T-helper 2 cell treated with Interferon-gamma antibody and Interleukin-4, amounts not matched to agents 5 μg/mL and 100 μg/mL, for 36 hours (primary cell): ENCODE measurements at places on chromosomes 11 and 22.

DNA sequence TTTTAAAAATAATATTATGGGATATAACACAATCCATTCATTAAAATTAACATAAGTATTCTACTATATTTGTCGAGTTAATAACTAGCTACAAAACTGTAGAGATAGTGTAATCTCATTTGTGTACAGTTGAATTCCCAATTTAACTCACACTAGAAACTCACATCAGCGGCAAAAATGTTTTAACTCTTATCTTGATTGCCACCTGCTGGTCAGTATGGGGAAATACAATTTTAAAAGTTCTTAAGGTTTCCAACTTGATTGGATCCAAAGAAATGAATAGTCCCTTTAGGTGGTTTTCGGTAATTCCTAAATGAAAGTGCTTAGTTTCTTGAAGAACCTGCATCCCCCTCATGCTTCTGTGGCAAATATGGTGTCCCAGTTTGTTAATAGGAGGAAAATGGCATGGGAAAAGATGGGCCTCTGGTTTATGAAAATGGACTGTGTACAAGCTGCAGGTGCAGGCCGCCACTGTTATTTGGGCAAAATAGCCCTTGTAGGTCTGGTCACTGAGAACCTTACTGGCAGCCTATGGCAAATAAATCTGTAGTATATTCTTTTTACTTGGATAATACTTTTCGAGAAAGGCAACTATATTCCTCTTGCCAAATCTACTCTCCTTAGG is 33.7 kb upstream of the SLC17A6 start:
- DNase-seq: no peak

- no peak for DNase-seq
Measured at GRCh38 chr22:27385261-27385998, 416.1 kb downstream of the MN1 start.

DNA sequence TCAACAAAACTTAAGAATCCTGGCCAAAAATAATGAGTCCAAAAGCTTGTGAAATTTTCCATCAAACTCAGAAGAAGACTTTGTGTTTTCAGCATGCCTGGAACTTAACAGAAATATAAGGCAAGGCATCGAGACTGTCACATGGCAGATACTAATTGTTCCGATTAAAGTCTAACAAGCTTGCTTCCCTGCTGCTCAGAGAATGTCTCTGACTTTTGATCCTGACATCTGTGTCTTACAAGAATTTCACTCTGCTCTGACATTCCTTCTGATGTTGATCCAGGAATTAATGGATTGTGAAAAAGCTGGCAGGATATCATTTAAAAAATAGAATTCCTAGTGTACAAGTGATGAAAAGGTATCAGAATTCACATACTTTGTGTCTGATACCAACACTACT is 170.2 kb downstream of the DCDC1 start:
- no peak for DNase-seq

- DNase-seq: no peak
Measured at GRCh38 chr11:132728026-132728425, 804.3 kb downstream of the OPCML start.

DNA sequence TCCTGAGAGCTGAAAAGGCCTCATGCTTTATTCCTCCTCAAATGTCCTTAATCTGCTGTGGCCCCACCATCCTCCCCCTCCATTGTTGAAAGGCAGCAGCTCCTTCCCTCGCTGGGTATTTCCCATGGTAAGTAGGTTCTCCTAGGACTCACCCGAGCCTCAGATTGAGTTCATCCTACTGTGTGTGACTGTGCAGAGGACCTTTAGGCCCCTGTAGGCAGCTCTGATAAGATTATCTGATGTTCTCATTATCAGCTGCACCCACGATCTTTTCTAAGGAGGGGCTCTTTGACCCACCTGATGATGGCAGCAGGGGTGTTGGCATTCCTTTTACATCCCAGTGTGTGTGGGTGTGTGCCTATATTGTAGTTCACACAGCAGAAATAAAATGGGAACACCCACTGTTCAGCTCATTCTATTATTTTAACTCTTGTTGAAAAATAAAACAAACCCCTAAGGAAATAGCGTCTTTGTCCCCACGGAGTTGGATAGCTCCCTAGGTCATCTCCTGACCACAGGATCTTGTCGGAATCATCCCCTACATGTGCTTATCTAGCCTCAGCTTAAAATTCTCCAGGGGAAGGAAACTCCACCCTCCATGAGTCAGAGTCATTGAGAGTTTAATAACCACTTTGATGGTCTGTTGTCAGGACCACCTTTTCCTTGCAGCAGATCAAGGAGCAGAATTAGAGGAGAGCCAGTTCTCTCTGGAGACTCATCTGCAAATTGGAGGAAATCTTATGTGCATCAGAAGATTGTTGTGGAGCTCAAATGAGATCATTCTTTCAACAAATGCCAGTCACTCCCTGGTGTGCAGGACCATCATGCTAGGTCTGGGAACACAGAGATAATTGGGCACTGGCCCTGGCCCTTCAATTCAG is 19.3 kb downstream of the ENDOD1 start:
- no peak for DNase-seq

GRCh38 chr11:7422544-7423331 is 62.6 kb upstream of the OLFML1 start:
- DNase-seq: no peak

DNA sequence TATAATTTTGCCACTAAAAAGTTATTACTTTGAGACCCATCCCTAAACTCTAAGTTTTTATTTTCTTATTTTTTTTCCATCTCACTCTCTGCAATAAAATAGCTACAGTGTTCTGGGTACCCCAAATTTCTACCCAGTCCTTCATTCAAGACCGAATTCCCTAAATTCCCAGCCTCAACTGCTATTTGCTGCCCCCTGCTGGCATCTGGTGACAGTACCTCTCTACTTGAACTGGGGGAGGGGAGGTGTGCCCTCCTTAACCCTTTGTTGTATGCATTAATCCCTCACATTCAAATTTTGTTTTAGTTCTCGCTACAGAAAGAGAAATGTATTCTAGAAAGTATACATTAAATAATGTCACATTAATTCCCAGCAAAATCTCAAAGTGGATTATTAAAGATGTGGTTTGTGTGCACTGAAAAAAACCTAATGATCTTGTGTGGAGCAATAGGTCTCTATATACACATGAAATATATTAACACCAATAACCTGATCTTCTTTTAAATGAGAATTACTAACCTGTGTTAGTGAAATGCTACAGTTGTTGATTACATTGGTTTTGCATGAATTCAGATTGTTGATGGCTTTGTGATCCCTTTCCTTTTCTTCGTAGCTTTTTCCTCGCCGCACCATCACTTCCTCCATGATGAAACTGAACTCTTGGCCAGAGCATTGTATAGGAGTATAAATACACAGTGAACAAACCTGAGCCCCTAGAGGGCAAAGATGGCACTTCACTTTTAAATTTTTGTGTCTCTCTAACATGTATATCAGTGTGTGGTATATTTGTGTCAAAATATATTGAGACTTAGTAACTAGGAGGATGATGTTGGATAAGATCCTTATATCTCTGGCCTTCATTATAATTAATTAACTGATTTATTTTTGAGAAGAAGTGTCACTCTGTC is 590.0 kb downstream of the METTL15 start:
- DNase-seq: no peak

- DNase-seq: peak; percentile 23
Measured at GRCh38 chr11:96293598-96294021, 49.4 kb downstream of the MAML2 start.

GRCh38 chr11:72789493-72790131 is 4.2 kb downstream of the STARD10 start:
- DNase-seq: no peak

- DNase-seq: peak; percentile 6
Measured at GRCh38 chr11:47003180-47003877, 66.8 kb downstream of the CSTPP1 start.

DNA sequence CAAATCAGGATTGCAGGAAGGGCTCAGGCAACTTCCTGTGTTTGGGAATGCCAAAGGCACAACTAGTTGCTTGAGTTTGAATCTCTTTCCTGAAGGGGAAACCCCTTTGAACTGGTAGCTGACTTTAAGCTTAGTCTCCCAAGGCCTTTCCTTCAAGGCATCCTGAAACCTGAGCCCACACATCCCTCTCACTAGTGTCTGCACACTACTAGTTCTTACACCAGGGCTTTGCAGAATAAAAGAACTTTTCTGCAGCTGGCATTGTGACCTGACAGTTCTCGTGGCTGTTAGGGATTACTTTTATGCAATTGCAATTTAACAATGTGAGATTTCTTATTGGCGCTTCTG is 95.4 kb downstream of the EXT2 start:
- DNase-seq: no peak

- DNase-seq: no peak
Measured at GRCh38 chr22:49142296-49142695, 685.4 kb downstream of the BRD1 start.

- DNase-seq: no peak
Measured at GRCh38 chr11:94477624-94478023, 16.0 kb downstream of the MRE11 start.

DNA sequence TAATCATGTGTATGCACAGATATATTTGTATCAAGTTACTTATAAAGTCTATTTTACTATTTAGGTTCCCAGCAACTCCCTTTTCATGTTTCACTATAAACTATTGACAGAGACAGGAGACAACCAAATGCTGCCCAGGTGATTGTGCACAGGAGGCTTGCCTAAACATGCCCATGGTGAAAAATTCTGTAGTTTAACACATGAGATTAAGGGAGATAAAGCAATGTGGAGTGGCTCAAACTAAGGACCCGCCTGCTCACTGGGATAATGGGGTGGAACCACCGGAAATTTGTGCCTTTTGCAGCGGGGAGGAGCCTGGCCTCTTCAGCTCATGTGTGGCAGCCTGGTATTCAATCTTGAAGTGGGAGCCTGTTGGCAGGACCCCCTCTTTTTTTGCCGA is 459.5 kb upstream of the CNTN5 start:
- DNase-seq: no peak

DNA sequence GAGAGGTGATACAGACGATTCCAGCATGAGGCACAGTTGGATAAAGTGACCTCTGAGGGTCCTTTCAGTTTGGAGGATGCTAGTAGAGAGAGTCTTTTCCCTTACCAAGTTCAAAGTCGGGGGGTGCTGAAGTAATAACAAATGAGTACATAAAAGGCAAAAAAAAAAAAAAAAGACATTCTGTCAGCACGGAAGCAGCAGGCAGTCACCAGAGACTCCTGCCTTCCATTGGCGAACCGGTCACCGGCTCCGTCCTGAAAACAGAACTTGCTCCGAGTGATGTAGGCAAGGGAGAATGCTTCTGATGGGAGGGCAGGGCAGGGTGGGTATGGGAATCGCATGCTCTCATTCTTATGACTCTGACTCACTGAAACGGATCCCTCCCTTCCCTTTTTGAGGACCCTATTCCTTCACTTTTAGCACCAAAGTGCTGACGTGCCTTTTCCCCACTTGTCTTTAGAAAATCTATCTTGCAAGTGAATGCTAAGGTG is 65.9 kb downstream of the PRR5L start:
- DNase-seq: no peak

DNA sequence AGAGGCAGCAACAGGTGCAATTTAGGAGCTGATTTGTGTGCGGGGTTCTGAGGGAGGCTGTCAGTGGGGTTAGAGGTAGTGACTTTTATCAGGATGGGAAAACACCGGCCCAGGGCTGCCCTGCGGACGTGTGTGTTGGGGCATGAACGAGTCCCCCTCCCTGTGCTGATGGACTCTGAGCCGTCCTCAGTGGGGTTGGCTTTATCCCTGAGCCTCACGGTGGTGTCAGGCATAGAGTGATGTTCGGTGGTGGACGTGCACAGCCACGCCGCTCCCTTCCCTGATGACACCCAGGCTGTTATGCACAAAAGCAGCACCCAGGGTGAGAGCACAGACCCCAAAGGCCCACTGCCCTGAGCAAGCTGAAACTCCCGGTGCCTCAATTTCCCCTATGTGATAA is 809.1 kb downstream of the BRD1 start:
- DNase-seq: no peak

- no peak for DNase-seq
Measured at GRCh38 chr11:69361048-69361447, 67.1 kb downstream of the MYEOV start.

- no peak for DNase-seq
Measured at GRCh38 chr11:116658876-116659535, 113.8 kb downstream of the BUD13 start.

GRCh38 chr11:73226297-73227006 is 8.4 kb downstream of the P2RY2 start:
- DNase-seq: no peak

GRCh38 chr11:116544721-116545120 is 228.1 kb downstream of the BUD13 start:
- DNase-seq: no peak

DNA sequence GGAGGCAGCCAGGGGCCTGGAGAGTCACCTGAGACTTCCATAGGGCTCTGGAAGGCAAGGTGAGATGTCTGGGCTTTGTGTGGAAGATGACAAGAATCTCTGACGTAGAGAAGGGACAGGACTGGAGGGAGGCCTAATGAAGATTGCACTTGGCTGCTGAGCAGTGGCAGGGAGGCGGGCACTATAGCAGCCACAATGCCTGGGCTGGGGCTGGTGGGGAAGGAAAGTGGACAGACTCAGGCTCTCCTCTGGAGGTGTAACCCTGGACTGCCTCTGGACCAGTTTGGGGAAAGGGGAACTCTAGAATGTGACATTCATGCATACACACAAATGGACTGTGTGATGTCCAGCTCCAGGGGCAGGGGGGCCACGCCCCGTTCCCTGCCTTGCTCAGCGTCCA is 34.3 kb upstream of the CYP2D6 start:
- DNase-seq: no peak

DNA sequence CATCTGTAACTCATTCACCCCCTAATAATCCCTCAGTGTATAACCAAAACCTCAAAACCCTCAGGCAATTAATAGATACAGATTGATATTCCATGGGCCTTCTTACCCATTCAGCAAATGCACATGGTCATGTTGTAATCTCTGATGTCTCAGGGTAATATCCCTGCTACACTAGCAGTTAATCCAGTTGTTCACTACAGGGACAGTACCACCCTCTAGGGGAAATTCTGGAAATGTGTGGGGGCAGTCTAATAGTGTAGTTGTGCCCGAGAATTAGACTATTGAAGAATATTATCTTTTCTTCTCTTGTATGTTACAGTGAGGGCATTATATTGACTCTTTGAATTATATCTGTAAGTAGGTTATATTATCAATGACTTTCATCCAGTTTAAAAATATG is 175.4 kb downstream of the CWF19L2 start:
- DNase-seq: no peak

DNA sequence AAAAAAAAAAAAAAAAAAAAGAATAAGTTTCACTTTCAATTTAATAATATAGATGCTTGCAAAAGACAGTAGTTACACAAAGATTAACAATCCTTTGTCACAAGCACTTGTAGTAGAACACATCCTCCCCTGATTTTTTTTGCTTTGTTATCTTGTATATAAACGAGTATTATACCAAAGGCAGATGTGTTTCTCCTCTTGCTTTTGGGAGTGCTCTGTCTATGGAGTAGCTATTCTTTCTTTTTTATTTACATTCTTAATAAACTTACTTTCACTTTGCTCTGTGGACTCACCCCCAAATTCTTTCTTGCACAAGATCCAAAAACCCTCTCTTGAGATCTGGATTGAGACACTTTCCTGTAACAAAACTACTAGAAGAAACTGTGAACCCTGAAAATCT is 3.4 kb upstream of the MRPL16 start:
- DNase-seq: no peak

- no peak for DNase-seq
Measured at GRCh38 chr11:36214480-36214879, 74.7 kb downstream of the COMMD9 start.

GRCh38 chr22:30609260-30610185 is 2.5 kb downstream of the TCN2 start:
- DNase-seq: peak; percentile 61

- DNase-seq: no peak
Measured at GRCh38 chr11:129287920-129288319, 87.7 kb upstream of the BARX2 start.

GRCh38 chr11:108793611-108794010 is 128.7 kb downstream of the DDX10 start:
- DNase-seq: no peak

- DNase-seq: no peak
Measured at GRCh38 chr11:14026961-14027360, 64.4 kb downstream of the SPON1 start.
